Forelimb muscle (tissue), 1 donor: ENCODE measurements at places on chromosomes 3 and 15. TPM values are rescaled to one million over a fixed set of nuclear protein-coding genes. Genes with fewer than 3 reads are reported as not detected.

DNA sequence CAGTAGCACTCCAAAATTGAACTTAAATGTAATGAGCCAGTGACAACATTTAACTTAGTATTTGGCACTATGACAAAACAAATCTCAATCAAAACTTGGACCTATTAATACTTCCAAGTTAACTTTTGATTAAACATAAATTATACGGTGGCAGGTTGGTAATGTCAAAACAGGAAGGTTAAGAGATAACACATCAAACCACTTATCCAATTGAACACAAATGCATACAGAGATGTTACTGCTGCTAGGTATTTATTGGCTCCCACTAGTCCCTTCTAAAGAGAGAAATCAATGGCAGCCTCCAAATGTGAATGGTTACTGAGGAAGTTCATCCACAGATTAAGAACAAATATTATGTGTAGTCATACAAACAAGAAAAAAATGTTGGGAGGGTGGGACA lies 1.8 kb downstream of the GSK3B start:
- DNase-seq = no peak

- no peak for DNase-seq
Observed at GRCh38 chr3:9638939-9639338, 10.4 kb upstream of the MTMR14 start.

- DNase-seq = no peak
Observed at GRCh38 chr3:51379301-51379700, 5.8 kb upstream of the MANF start.

DNA sequence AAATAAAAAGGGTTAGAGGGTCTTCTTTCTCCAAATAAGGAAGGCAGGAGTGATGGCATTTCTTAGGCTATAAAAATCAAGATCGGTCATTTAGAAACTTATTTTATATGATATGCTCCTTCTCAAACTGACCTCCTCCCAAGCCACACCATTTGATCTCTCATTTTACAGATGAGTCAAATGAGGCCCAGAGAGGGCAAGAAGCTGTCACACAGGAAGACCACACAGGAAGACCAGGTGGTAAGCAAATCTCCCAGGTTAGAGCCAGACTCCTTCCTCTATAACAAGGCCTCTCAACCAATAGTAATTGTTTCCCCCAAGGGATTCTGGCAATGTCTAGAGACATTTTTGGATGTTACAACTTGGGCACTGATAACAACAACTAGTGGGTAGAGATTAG lies 13.8 kb downstream of the TLE3 start:
- DNase-seq = no peak

GRCh38 chr15:89858661-89859458 lies 34.9 kb downstream of the AP3S2 start:
- no peak for DNase-seq

- no peak for DNase-seq
Observed at GRCh38 chr3:79871656-79872055, 103.9 kb upstream of the ROBO1 start.

DNA sequence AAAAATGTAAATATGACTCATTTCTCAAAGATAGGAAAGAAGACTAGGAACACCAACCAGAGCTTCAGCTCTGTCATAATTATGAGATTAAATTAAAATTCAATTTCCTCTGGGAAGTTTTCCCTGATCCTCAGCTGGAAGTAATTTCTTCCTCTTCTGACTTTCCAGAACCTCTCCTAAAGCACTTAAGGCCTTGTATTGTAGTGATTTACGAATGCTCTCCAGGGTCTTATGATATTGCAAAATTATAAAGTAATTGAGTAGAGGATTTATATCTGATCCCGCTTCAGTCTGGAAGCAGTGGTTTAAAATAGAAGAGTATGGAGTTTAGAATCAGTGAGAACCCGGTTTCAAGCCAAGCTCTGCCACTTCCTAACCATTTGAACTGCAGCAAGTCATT lies 279.8 kb downstream of the ZPLD1 start:
- DNase-seq = peak; percentile 34

- DNase-seq = no peak
Observed at GRCh38 chr15:45637141-45637540, 2.3 kb downstream of the SQOR start.

DNA sequence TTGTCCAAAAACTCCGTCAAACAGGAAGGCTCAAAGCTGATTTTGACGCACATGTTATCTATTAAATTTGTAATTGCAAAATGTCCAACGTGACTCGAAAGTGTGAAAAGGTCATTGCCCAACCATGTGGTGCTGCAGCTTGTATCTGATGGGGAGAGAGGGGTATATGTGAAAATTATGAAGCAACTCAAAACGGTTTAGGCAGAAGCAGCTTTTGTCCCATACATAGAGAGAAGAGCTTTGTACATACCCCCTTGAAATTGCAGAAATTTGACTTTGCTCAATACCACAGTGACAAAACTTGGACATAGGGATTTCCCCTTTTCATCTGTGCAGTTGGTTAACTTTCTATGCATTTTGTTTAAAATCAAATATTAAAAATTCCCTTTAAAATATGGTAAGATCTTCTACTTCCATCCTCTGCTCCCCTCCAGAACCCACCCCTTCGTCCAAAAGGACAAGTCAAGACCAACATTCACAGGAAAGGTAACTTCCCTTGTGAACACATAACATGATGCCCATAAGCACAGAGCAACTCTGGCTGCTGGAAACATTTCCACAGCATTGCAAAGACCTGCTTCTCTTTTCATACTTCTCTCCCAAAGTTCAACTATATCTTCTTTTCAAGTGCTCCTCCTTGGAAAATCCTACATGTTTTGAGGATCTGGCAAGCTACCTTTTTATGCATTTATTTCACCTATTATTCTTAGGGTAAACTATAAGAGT lies 253.7 kb upstream of the THBS1 start:
- no peak for DNase-seq

- DNase-seq = no peak
Observed at GRCh38 chr15:91965501-91966193, 112.1 kb downstream of the SLCO3A1 start.

DNA sequence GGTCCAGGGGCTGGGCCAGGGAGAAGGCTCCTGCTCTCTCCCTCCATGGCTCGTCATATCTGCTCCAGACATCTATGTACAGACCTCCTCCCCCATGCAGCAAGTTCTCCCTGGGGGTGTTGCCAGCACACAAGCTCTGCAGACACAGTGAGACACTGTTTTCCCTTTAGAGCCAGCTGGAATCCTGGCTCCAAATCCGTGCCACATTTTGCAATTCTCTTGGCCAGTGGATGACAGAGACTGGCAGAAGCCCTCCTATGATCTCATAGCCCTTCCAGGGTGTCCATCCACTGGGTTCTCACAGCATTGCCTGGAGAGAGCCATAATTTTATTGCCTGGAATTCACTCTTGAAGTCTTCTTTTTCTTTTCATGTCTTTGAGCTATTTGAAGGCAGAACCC lies 203.9 kb downstream of the TLE3 start:
- no peak for DNase-seq

The ACP3 gene
- polyA plus RNA-seq = 0.65 TPM

The LNP1 gene
- polyA plus RNA-seq = 6.7 TPM

The CFAP100 gene
- polyA plus RNA-seq = 0.94 TPM

The TMC3 gene
- 0.08 TPM for polyA plus RNA-seq

The BSN gene
- polyA plus RNA-seq = 1.2 TPM

The ZIC1 gene
- polyA plus RNA-seq = 24.8 TPM

The COL8A1 gene
- 1.1 TPM for polyA plus RNA-seq
